ENCODE measurements at places on chromosomes 11 and 22.

- DNase-seq: peak; percentile 47
Observed at GRCh38 chr11:12893787-12894672, 115.1 kb upstream of the RASSF10 start.

DNA sequence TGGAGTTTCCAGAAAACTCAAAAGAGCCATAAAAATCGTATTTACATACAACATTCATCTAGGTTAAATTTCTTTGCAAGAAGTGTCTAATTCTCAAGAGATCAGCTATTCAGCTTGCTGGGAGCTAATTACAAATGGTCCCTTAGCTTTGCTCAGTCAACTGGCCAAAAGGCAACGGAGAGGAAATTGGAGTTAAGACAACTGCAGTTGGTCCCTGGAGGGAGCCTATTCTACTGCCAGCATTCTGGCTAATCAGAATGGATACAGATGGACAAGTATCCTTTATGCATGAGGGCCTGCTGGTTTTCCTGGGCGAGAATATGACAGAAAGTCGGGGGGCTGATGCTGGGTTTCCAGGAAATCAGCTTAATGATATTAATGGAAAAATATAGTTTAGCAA, 45.5 kb downstream of the KCNJ1 start:
- DNase-seq: no peak

DNA sequence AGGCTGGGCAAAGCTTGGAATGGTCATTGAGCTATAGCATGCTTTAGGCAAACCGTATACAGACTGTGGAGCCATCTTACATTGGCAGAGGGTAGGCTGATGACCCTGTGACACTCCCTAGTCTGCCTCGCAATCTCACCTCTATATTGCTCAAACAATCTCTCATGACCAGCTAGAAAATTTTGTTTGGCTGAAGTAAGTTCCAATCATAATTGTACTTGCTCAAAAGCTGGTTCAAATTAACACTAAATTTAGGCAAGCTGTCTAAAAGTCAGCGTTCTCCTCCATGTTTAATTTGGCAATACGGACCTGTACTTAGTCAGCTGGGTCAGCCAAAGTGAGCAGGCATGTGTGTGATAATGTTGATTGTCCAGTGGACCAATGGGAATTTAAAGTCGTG, 133.0 kb downstream of the SWAP70 start:
- DNase-seq: no peak

- no peak for DNase-seq
Observed at GRCh38 chr22:44147008-44147645, 33.6 kb upstream of the PARVG start.

DNA sequence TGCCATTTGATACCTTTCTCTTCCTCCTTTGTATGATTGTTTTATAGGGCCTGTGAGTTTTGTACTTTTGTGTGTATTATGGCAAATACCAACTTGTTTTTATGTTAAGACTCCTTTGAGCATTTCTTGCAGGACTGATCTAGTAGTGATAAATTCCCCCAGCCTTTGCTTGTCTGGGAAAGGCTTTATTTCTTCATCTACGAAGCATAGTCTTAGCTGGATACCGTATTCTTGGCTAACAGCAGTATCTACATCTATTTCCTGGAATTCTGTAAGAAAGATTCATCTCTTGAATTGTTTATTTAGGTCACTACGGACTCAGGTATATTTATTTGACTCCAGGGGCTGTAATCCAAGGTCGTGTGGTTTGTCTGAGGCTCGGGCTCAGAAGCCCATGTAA, 6.0 kb upstream of the NDUFS8 start:
- DNase-seq: no peak

DNA sequence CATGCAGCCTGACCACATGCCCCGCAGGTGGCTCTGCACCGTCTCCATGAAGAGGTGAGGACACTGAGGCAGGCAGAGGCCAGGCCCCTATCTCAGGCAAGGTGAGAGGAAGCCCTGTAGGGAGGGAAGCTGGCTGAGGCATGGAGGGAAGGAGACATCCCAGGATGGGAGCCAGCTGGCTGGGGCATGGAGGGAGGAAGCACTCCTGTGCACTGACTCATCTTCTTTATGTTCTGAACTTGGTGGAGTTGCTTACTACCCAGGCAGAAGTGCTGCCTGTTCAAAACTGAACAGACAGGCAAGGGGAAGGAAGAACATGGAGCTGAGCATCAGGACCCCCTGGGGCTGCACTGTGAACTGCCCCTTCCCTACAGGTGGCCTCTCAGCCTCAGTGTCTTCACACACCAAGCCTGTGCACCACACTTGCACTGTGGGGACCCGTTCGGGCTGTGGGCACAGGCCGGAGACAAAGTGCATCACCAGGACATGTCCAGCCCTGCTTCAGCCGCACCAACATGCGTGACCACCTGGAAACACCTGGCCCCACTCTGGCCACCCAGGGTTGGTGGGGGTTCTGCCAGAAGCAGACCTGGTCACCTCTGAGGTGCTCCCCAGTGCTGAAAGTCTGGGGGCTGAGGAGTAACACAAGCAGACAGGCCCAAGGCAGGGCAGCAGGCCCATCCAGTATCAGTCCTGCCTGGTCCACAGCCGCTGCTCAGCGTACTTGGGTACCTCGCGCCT, 55.5 kb downstream of the DGCR2 start:
- DNase-seq: no peak

DNA sequence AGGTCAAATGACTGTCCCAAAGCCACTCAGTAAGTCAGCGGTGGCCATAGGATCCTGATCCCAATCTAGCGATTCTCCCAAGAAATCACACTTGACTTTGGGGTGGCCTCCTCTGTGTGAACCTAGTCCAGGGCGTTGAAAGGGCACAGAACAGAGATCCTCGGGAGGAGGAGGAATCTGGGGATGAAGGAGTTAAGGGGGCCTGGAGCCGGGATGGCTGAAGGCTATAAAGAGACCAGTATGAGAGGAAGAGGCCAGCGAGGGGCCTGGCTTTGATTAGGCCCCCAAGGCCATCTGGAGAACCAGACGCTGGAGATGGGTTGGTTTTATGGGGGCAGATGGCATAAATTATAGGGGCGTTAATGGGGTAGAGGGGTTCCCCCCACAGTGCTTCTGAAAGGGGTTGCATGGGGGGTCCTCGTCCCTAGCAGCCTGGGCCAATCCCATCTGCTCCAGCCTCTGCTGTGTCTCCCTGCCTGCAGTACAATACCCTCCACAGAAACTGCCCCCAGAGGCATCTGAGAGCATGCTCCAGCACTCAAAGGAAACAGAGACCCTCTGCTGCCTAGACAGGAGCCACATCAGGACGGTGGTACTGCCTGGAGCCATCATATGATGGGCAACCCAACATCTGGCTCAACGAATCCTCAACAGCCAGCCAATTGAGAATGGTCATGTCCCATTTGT, 35.2 kb upstream of the TRIM29 start:
- DNase-seq: no peak

DNA sequence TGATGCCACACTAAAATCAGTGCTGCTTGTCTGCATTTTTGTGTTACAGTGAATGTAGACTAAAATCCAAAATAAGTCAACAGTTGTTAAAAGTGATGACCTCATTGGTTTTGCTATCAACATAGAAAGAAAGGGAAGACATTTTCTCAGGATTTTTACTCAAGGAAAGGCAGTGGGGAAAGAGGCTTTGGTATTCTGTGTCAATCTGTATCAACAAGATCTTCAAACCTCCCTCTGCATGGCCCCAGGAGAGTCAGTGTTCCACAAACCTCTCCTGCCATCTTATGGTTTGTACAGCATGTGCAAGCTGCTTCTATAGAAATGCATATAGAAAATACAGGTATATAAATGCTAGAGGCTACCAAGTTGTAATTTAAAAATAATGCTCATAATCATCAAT, 13.8 kb upstream of the OR51M1 start:
- peak; percentile 7 for DNase-seq

- no peak for DNase-seq
Observed at GRCh38 chr11:95378111-95378510, 147.1 kb upstream of the SESN3 start.

GRCh38 chr11:76728778-76729177, 54.4 kb upstream of the TSKU start:
- DNase-seq: no peak

GRCh38 chr22:37012956-37013355, 6.3 kb downstream of the TST start:
- DNase-seq: no peak

GRCh38 chr11:83284501-83285150, 1.5 kb downstream of the CCDC90B start:
- peak; percentile 13 for DNase-seq

- DNase-seq: no peak
Observed at GRCh38 chr11:95827696-95828095, 37.4 kb downstream of the CEP57 start.

DNA sequence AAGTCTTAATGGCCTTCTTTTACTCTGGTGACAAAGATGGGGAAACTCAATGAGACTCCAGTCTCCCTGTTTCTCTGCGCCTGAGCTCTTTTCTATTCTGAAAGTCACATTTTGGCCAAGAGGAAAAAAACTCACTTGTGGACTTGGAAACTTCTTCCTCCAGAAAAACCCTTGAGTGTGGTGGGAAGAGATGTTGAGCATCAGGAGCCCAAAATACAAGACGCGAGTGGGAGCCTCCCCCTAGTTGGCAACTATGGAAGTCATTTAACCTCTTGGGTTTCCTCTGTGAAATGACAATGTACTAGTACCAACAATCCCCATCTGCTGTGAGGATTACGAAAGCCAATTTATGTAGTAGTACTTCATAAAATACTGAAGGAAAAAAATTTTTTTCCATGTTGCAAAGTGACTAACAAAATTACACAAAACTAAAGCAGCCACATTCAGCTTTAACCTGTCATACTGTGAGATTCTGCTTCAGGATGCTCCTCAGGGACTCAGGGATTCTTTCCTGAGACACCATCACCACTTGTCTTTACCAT, 524 bp upstream of the SLC25A17 start:
- DNase-seq: no peak

DNA sequence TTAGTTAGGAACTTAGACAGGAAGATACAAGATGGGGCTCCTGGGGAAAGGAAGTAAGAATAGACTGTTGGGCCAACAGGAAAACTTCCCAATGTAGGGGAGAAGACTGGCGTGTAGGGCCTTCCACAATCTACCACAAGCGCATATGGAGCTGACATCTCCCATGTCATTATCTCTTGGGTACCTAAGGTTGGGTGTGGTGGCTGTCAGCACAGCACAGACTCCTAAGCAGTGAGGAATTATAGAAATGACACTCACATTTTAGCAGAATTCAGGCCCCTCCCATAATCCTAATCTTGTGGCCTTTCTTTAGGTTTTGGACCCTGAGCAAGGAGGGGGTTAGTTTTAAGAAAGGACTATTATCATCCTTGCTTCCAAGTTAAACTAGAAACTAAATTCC, 11.6 kb downstream of the TRIM21 start:
- DNase-seq: no peak

- DNase-seq: no peak
Observed at GRCh38 chr11:99535819-99536218, 515.1 kb downstream of the CNTN5 start.

- DNase-seq: no peak
Observed at GRCh38 chr22:22197993-22198402, 46.6 kb upstream of the VPREB1 start.

- DNase-seq: no peak
Observed at GRCh38 chr11:117837791-117838190, 13.2 kb upstream of the FXYD2 start.

DNA sequence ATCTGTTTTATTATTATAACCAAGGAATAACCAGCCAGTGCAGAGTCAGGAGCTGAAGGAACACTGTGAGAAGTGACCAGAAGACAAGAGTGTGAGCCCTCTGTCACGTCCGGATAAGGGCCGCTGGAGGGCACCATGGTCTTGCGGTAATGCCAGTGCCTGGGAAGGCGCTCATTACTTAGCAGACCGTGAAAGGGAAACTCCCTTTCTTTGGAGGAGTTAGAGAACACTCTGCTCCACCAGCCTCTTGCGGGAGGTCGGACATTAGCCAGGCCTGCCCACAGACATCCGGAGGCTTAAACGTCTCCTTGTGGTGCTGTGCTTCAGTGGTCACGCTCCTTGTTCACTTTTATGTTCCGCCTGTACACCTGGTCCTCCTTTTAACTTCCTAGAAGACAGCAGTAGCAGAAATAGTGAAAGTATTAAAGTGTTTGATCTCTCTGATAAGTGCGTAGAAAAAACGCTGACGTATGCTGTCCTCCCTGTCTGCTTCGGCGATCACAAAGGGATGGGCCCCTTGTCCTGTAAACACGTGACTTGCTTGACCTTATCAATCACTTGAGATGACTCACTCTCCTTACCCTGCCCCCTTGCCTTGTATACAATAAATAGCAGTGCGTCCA, 120.6 kb upstream of the LMO1 start:
- no peak for DNase-seq

GRCh38 chr11:125110506-125110905, 920 bp downstream of the TMEM218 start:
- no peak for DNase-seq

- peak; percentile 21 for DNase-seq
Observed at GRCh38 chr11:8584511-8584910, 9.5 kb downstream of the STK33 start.

DNA sequence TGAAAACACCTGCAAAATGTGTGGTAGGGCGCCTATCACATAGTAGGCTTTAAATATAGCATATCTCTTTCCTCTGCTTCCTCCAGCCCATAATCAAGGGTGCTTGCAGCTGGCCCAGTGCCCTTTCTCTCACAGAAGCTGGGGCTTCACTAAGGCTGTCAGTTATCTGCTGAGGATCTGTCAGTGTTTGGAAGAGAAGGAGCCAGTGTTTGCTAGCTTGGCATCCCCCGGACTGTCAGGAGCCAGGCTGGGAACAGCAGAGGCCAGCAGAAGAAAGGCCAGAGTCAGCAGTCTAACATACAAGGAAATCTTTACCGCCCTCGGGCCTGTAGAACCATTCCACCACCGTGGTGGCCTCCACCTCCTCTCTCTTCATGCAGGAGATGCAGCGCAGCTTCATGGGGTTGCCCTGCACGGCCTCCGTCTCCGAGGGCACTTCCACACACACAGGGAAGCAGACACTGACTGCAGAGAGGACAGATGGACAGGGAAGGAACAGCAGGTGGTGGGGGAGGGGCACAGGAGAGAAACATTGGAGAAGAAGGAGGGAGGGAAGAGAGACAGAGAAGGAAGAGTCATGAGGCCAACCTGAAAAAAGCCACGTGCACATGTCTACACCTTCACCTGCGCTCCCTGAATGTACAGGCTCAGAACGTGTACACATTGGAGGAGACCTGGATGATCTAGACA, 9.0 kb downstream of the SCN3B start:
- no peak for DNase-seq

GRCh38 chr11:38332046-38332445, 1734.0 kb upstream of the RAG2 start:
- DNase-seq: no peak

- DNase-seq: no peak
Observed at GRCh38 chr22:24723111-24723510, 51.4 kb downstream of the PIWIL3 start.

GRCh38 chr22:27295040-27295439, 506.5 kb downstream of the MN1 start:
- no peak for DNase-seq

- no peak for DNase-seq
Observed at GRCh38 chr11:82714346-82715174, 19.1 kb downstream of the FAM181B start.

GRCh38 chr22:37207981-37208380, 4.3 kb downstream of the SSTR3 start:
- DNase-seq: no peak

- peak; percentile 18 for DNase-seq
Observed at GRCh38 chr11:113473983-113474361, 1.2 kb downstream of the DRD2 start.

- no peak for DNase-seq
Observed at GRCh38 chr11:117026593-117027330, 71.5 kb downstream of the SIK3 start.

All from NCI-H345 (cell line).